ENCODE measurements at places on chromosomes 6 and 20.

- H3K36me3 ChIP-seq = peaks cover 23% of the 10 kb centered on the region
- H3K27ac ChIP-seq = no peak overlapping the region
- peaks cover 15% of the 10 kb centered on the region for H3K4me1 ChIP-seq
- peak overlapping the region; percentile 47 for H3K4me3 ChIP-seq
- no peak for DNase-seq
These were observed 859 bp upstream of the RAE1 start for GRCh38 chr20:57350081-57350710.

DNA sequence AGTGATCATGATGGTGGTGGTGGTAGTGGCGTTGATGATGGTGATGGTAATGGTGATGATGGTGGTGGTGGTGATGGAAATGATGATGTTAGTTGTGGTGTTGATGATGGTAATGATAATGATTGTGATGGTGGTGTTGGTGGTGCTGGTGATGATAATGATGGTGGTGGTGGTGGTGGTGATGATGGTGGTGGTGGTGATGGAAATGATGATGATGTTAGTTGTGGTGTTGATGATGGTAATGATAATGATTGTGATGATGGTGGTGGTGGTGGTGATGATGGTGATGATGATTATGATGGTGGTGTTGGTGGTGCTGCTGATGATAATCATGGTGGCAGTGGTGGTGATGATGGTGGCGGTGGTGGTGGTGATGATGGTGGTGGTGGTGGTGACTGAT lies 51.4 kb downstream of the ARHGAP40 start:
- H3K27me3 ChIP-seq = peaks cover 56% of the 10 kb centered on the region
- no peak overlapping the region for H3K27ac ChIP-seq
- no peaks in the 10 kb centered on the region for H3K4me1 ChIP-seq
- no peak overlapping the region for H3K4me3 ChIP-seq
- H3K36me3 ChIP-seq = no peaks in the 10 kb centered on the region

DNA sequence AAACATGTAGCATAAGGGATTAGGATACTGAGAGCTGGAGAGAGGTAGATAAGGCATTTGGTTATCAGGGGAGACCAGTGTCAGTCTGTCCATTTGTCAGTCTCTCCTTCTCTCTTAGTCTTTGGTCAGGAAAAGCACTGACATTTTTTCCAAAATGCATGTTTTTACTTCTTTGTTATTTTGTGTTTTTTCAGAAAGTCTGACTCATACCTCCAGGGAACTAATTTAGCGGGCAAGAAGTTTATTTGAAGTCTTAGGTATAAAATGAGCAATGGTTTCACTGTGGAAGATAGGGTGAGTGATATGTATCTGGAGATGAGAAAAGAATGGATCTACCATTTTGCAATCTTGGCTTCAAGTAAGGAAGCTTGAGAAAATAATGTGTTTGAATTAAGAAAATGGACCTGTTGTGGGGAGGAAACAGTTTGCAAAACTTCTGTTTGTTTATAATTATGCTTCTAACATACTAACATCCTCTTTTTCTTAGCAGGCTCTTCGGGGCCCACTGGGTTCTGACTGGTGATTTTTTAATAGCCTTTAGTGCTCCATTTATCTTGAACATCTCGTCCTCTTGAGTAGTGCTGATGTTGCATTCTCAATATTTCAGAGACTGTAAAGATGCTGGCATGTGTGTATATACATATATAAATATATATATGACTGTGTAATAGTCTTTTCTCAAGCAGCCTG lies 66.9 kb upstream of the FABP7 start:
- no peaks in the 10 kb centered on the region for H3K27me3 ChIP-seq
- no peak overlapping the region for H3K4me3 ChIP-seq
- DNase-seq = no peak
- H3K4me1 ChIP-seq = peaks cover 7% of the 10 kb centered on the region
- H3K36me3 ChIP-seq = no peaks in the 10 kb centered on the region

DNA sequence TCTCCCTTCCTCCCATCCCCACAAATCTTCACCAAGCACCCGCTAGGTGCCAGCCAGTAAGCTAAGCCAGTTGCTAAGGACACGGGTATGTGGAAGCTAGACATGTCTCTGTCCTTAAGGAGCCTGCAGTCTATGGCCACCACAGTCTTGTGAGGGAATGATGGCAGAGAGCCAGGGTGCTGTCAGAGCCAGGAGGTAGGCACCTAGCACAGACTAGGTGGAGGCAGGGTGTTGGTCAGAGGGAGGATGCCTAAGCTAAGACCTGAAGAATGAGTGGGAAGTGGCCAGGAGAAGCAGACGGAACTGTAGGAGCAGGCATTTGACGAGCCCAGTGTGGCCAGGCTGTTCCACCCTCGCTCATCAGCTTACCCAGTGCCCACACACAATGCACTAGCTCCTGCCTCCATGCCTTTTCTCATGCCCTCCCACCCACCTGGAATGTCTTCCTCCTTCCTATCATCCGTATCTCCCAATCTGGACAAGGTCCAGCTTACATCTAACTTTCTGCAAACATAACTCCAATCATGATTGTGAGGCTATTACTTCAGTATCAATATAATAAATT lies 125.6 kb downstream of the FOXC1 start:
- H3K4me1 ChIP-seq = no peaks in the 10 kb centered on the region
- peak; percentile 11 for DNase-seq
- H3K36me3 ChIP-seq = peaks cover 6% of the 10 kb centered on the region
- no peak overlapping the region for H3K27ac ChIP-seq

- no peaks in the 10 kb centered on the region for H3K36me3 ChIP-seq
- H3K27me3 ChIP-seq = peaks cover 15% of the 10 kb centered on the region
- peaks cover 16% of the 10 kb centered on the region for H3K4me1 ChIP-seq
- H3K27ac ChIP-seq = no peak overlapping the region
These were observed 112.6 kb upstream of the RALGAPA2 start for GRCh38 chr20:20824924-20825584.

- no peaks in the 10 kb centered on the region for H3K27me3 ChIP-seq
- no peak overlapping the region for H3K4me3 ChIP-seq
- DNase-seq = no peak
- no peak overlapping the region for H3K27ac ChIP-seq
These were observed 44.2 kb downstream of the MOXD1 start for GRCh38 chr6:132357120-132357519.

GRCh38 chr6:99590728-99591672 lies 15.6 kb upstream of the PRDM13 start:
- H3K4me1 ChIP-seq = peaks cover 5% of the 10 kb centered on the region
- DNase-seq = no peak
- peaks cover 73% of the 10 kb centered on the region for H3K27me3 ChIP-seq
- H3K27ac ChIP-seq = no peak overlapping the region
- H3K4me3 ChIP-seq = no peak overlapping the region

- no peak overlapping the region for H3K4me3 ChIP-seq
- DNase-seq = peak; percentile 68
- H3K36me3 ChIP-seq = no peaks in the 10 kb centered on the region
- H3K27ac ChIP-seq = no peak overlapping the region
- H3K27me3 ChIP-seq = no peaks in the 10 kb centered on the region
These were observed 32.4 kb upstream of the FAM184A start for GRCh38 chr6:119110601-119111548.

DNA sequence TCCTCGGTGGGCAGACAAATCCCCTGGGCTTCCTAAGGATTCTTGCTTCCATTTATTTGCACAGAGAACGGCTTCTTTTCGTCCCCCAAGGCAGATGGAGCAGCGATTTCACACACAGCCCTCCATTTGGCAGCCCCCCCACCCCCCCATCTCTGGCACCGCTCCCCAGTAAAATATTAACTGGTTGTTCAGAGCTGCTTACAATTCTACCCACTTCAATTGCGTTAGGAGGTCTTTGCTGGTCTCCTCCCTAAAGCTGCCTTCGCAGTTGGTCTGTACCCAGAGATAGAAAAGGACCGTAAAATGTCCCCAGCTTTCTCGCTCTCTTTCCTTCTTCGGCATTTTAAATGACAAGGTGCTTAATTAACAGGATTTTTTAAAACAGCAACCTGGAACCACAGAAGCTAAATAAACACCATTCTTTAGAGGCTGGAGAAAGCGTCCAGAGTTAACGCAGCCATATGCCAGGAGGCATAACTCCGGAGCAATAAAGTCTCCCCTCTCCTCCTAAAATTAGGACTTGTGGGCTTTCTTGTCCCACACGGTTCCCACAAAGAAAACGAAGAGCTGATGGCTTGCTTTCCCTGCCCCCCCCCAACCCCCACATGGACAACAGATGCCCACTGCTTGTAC lies 1.7 kb upstream of the ZMYND8 start:
- no peak overlapping the region for H3K27ac ChIP-seq
- H3K27me3 ChIP-seq = no peaks in the 10 kb centered on the region
- peaks cover 6% of the 10 kb centered on the region for H3K36me3 ChIP-seq
- H3K4me3 ChIP-seq = peak overlapping the region; percentile 70
- no peak for DNase-seq

DNA sequence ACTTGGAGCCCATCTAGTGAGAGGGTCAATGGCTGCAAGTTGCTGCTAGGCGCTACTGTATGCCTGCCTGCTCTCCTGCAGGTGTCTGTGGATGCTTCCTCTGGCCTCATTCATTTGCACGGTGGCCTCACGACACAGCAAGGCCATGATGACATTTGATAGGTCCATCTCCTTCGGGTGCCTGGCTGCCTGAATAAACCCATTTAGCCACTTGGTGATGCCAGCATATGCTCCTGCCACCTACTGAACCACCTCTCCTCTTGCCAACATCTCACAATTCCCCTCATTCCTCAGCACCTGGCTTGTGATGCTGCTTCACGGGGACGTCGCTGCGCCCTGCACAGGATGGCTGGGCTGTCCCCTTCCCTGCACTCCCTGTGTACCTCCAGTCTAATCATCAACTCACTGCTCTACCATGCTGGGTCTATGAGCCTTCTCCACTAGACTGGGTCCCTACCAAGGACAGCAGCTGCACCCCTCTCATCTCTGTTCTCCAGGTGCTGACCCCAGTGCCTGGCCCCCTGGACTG lies 51.1 kb downstream of the AGPAT4 start:
- H3K4me1 ChIP-seq = peaks cover 7% of the 10 kb centered on the region
- DNase-seq = no peak
- no peak overlapping the region for H3K27ac ChIP-seq
- H3K4me3 ChIP-seq = no peak overlapping the region

DNA sequence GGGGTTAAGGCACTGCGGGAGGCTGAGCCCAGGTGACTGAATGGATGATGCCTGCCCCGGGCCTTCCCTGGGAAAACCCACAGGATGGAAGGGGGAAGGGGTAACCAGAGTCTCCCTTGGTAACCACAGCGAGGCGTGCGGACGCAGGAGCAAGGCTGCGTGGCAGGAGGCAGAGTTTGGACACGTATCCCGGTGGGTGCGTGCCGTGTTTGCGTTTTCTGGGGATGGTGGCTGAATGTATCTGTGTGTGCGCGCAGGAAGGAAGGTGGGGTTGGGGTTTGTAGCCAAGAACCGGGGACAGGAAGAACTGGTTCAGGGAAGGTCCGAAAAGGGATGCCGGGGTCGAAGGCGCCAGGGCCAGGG lies 1.8 kb downstream of the MDGA1 start:
- no peak overlapping the region for H3K27ac ChIP-seq
- no peaks in the 10 kb centered on the region for H3K36me3 ChIP-seq
- peak overlapping the region; percentile 26 for H3K4me3 ChIP-seq
- peaks cover 6% of the 10 kb centered on the region for H3K4me1 ChIP-seq
- peaks cover 45% of the 10 kb centered on the region for H3K27me3 ChIP-seq

GRCh38 chr6:87182940-87183339 lies 27.6 kb downstream of the ZNF292 start:
- H3K27ac ChIP-seq = no peak overlapping the region
- H3K4me1 ChIP-seq = peaks cover 10% of the 10 kb centered on the region
- H3K4me3 ChIP-seq = no peak overlapping the region
- DNase-seq = no peak
- no peaks in the 10 kb centered on the region for H3K27me3 ChIP-seq

DNA sequence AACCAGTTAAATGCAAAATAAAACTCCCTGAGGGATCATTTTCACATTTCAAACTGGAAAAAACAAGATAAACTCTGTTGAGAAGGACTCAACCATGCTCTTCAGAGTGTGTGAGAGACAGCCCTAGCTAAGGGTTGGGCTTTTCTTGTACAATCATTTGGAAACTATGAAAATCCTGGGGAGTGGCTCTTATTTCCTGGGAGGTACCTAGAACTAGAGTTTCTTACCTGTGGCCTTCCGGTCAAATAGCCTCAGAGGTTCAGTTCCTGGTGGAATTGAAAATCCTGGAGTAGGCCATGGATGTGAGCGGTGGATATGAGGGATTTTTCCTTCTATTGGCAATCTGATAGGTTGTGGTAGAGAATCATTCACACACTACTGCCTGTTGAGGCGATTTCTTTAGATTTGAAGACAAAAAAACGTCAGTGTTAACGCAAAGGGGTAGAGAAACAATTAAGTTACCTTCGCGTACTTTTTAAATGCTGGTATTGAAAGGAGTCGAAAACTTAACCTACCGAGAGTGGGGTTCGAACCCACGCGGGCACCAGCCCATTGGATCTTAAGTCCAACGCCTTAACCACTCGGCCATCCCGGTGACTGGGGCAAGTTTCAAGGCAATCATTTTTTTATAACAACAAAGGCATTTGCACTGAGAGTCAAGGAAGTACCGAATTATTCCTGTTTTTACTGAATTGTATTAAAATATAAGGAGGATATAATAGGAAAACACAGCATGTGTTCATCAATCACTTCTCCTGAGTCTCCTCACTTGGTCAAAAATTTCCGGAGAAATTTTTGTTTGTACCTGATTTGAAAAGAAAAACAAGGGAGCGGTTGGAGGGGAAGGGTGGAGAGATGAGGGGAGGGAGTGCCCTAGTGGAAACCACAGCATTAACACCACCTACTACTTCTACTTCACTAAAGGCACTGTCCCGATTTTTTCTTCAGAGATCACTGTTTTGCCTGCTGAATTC lies 191.3 kb downstream of the OR2B2 start:
- H3K36me3 ChIP-seq = no peaks in the 10 kb centered on the region
- H3K27me3 ChIP-seq = no peaks in the 10 kb centered on the region
- peaks cover 6% of the 10 kb centered on the region for H3K4me1 ChIP-seq
- no peak overlapping the region for H3K4me3 ChIP-seq
- peak; percentile 43 for DNase-seq
- no peak overlapping the region for H3K27ac ChIP-seq

DNA sequence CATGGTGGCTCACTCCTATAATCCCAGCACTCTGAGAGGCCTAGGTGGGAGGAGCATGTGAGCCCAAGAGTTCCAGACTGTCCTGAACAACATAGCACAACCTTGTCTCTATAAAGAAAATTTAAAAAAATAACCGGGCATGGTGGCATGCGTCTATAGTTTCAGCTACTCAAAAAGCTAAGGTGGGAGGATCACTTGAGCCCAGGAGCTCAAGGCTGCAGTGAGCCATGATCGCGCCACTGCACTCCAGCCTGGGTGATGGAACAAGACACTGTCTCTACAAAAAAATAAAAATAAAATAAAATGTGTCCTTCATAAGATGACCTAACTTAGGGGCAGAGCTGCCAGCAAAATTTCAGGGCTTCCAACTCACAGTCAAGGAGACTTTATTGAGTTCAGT lies 12.6 kb downstream of the ID4 start:
- no peak overlapping the region for H3K27ac ChIP-seq
- H3K27me3 ChIP-seq = peaks cover 18% of the 10 kb centered on the region
- H3K4me1 ChIP-seq = peaks cover 4% of the 10 kb centered on the region
- DNase-seq = no peak

DNA sequence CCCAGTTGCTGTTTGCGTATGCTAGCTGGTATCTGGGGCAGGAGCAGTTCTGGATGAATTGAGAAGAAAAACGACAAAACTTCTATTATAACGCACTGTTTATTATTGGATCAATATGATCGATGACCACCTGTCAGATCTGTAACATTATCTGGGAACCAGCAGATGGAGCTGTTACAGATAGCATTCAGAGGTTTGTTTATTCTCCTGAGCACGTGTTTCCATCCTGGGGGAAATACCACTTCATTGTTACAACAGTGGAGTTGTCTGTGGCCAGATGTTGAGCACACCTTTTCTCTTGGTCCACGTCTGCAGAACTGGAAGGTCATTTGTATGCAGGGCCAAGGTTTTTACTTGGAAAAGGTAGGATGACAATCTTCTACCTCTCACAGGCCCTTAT lies 16.0 kb upstream of the NKX2-2 start:
- no peak overlapping the region for H3K4me3 ChIP-seq
- peak; percentile 39 for DNase-seq
- no peak overlapping the region for H3K27ac ChIP-seq
- H3K36me3 ChIP-seq = no peaks in the 10 kb centered on the region
